ENCODE measurements at places on chromosomes 13 and 19.

DNA sequence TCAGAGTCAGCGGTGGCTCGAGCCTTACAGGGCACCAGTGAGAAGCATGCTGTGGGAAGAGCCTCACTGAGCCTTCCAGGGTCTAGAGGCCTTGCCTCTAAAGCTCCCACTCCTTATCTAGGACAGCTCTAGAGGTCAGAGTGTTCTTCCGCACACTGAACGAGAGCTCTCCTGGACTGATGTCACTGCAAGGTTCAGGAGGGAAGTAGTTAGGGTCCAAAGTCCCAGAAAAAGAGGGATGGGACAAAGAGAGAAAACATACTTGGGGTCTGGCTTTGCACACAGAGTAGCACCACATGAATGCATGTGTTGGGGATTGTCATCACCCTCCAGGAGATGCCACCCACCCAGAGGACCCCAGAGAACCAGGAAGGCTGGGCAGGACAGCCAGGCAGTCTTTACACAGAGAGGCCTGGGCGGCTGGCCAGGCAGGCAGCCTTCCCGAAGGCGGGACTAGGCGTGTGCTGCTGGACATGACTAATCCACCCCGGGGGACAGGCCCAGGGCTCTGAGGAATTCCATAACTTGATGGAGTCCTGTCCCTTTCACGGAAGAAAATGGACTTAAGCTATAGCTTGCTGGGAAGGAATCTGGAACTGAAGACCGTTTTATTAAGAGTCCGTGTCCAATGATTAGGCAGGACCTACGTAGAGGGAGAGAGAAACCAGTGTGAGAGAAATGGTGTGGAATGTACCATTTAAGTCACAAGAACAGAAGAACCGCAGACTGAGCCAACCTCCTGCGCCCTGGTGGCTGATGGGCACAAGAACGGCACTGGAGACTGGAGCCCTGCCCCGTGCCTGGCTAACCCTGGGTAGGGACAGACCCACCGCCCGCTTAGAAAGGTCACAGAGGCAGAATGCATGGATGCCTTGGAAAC lies 16.6 kb upstream of the EPHX3 start:
- DNase-seq: no peak

DNA sequence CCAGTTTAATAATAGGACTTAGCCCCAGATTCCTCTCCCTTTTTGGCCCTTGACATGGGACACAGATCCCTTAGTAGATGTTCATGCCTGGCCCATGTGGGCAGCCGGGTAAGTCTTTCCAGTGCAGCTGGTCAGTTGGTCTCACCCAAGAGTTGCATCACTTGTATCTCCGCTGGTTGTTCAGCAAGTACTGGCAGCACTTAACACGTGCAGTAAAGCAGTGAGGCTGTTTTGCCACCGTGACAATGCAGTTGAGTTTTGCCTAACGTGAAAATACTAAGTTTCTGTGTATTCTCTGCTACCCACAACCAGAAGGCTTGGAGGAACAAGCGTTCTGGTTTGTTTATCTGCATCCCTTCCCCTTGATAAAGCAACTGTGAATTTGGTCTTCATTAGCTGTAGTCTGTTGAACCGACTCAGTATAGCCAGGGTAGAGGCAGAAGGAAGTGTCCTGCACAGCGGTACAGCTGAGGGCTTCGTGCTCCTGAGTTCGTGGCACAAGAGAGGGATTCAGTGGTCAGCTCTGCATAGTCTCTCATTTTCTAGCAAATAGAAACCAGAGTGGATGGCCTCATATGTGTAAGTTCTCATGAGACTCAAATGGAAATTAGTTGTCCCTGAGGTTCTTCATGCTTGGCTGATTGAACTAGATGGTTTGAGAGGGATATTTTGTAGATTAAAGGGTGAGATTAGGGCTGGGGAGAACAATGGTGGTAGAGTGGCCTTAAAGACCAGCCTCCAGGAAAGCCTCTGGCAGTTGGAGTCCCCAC lies 50.3 kb downstream of the ARHGEF7 start:
- DNase-seq: no peak

DNA sequence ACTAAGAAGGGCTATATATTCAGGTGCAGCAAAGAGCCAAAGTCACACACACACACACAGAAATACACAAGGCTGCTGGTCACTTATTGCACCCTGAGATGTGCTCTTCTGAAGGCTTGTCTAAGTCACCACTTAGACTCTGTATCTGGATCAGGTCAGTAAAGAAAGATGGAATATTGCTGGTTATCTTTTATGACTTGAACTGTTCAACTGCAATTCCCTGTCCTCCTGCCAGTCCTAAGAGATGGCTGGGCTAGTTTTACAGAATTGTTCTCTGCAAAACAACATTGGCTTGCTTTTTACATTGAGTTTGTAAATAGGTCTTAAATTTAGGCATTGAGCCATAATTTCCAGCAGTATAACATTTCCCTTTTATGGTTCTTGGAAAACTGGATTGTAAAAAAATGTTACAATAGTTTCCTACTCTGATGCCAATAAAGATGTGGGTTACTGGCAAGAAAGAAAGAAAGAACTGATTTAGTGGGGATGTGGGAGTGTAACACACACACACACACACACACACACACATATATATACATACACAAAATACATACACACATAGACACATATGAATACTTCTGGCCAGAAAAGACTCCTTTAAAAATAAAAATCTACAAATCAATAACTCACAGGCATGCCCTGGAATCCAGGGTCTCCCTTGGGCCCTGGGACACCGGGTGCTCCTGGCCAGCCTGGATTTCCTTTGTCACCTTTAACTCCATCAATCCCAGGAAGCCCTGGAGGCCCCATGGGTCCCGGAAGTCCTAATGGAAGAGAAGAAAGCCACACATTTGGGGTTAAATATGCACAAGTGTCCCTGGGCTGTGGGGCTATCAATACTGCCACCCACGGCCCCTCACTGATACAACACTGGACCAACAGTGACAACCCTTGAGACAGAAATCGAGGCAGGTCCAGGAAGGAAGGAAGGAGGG lies 137.7 kb downstream of the COL4A1 start:
- DNase-seq: no peak

GRCh38 chr13:41075034-41075433 lies 13.7 kb downstream of the WBP4 start:
- no peak for DNase-seq

DNA sequence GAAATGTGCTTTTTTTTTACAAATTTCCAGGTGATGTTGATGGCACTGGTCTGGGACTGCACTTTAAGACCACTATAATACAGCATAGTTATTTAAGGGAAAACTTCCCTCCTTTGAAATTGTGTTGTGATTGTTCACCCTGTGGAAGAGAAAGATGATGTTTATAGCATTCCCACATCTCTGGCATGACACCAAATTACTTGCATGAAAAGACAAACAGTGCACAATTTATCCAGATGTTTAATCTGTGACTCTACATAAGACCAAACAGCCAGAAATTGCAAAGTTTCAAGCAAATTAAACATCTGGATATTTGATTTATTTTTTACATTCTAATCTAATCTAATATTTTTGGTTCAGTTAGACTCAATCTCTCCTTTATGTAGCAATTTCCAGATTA lies 51.6 kb downstream of the UFM1 start:
- DNase-seq: no peak

DNA sequence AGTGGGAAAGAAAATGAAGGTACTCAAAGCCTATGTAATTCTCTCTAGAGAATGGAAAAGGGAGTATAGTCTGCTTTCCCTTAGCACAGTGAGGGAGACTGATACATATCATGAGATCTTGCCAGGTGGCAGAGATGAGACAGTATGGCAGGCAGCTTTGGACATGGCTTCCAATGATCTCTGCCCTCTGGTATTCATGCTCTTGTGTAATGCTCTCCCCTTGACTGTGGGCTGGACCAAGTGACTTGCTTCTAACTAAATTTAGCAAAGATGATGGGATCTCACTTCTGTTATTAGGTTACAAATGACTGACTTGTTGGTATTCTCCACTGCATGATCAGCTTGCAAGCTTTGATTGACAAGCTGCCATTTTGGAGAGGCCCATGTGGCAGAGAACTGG lies 10.2 kb downstream of the ZNF132 start:
- DNase-seq: no peak

GRCh38 chr19:15934332-15935078 lies at the start of gene CYP4F11:
TSS of gene CYP4F11 (minus strand) at chr19:15934529. CDS start at chr19:15934408, 121 bp downstream.
- DNase-seq: no peak

- no peak for DNase-seq
These were observed 52.7 kb upstream of the RFXAP start for GRCh38 chr13:36766295-36766694.

- no peak for DNase-seq
These were observed 538.7 kb upstream of the SGCG start for GRCh38 chr13:22642088-22642487.

GRCh38 chr13:97844151-97844550 lies 109.3 kb upstream of the IPO5 start:
- DNase-seq: no peak

DNA sequence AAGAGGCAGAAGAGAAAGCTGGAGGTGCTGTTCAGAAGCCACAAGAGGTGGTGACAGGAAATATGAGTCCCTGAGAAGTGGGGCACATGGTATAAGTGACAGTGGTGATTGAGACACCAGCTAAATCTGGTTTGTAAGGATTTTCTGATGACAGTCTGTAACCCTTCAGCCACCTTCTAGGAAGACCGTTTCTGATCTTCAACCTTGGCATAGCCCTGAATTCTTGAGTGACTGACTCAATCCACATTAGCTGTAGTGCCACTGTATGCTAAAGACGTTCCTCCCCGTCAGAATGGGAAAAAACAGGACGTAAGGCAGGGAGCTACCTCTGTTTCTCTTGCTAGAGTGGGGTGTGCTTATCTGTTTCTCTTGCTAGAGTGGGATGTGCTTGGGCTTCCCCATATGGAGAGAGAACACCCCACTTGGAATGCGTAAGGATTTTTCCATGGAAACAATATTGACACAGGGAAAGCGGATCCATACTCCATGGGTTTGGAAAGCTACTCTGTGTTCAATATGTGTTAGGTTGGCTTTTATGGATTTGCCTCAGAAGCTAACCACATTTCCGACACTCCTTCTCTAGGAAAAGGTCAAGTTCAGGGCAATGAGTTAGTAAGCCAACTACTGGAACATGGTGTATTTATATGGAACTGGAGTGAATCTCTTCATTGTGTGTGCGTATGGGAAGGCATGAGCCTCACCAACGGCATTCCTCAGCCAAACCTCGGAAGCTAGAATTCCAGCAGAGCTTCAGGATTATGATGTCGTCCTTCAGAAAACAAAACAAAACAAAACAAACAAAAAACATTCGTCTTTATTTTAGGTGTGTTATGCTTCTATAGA lies 948.8 kb upstream of the SLC10A2 start:
- DNase-seq: no peak

DNA sequence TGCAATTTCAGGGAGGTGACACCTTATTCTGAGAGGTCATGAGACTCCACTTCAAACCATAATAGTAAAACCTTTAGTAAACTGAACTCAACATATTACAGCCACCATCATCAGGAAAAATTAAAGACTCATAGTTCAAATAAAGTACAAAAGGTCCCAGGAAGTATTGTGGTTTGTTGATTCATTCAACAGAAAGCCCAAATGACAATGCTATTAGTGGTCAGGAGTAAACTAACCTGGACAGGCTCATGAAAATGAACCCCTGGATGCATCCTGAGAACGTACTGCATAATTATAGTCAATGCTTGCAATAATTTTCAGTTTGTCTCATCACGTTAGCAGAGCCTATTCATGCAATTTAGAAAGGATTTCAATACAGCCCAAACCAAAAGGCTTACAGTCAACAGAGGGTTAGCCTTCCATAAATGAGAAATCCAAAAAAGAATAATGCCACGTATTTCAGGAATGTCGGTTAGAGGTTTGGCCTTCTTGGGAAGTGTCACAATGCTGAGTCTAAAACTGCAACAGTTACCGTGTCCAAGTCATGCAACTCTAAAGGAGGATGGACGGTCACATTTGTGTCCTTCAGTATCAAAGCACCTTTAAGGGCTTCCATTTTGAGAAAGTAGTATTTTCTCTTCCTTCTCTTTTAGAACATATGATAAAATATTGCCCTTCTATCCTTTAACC lies 280.8 kb downstream of the ABCC4 start:
- DNase-seq: no peak

- no peak for DNase-seq
These were observed 149.8 kb upstream of the FREM2 start for GRCh38 chr13:38537051-38537450.

Data from GM12891 (cell line).